ENCODE measurements at places on chromosomes 4 and X.

DNA sequence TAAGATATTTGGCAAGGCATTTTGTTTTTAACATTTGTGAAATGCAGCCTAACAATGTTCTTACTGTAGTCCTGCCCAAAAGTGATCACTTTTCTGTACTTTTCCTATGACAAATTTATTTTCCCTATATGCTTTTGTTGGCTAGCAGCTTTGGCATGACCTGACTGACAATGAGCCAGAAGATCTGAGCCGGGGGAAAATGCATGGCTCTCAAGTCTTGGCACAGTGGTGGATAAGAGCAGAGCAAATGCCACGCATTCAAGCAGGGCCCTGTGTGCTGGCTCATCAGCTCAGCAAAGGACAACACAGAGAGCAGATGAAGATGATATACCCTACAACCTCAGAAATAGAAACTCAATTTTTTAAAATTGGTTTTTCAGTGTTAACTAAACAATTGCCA is 187.3 kb downstream of the ANAPC10 start:
- DNase-seq, result no peak

GRCh38 chr4:947491-947971 is 15.3 kb downstream of the TMEM175 start:
- no peak for DNase-seq

GRCh38 chr4:62320612-62321011 is 1120.5 kb downstream of the ADGRL3 start:
- DNase-seq, result peak; percentile 90

GRCh38 chrX:99798936-99799335 is 611.1 kb downstream of the PCDH19 start:
- no peak for DNase-seq

GRCh38 chrX:36978886-36979285 is 29.3 kb upstream of the FAM47C start:
- no peak for DNase-seq

DNA sequence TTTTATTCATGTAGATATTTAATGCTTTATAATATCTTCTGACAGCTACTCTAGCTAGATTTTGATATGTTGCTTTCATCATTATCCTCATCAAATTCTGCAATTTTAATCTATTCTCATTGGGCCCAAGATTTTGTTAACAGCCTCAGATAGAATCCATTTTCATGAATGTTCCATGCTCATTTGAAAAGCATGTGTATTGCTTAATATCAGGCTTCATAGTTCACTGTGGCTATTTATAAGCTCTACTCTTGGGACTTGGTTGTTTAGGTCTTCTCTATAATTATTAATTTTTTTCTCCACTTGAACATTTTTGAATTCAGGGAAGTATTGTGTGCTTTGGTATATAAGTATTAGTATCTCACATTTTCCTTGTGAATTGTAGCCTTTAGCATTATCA is 41.8 kb downstream of the RAB40A start:
- no peak for DNase-seq

GRCh38 chr4:24754571-24754970 is 40.8 kb upstream of the SOD3 start:
- no peak for DNase-seq

DNA sequence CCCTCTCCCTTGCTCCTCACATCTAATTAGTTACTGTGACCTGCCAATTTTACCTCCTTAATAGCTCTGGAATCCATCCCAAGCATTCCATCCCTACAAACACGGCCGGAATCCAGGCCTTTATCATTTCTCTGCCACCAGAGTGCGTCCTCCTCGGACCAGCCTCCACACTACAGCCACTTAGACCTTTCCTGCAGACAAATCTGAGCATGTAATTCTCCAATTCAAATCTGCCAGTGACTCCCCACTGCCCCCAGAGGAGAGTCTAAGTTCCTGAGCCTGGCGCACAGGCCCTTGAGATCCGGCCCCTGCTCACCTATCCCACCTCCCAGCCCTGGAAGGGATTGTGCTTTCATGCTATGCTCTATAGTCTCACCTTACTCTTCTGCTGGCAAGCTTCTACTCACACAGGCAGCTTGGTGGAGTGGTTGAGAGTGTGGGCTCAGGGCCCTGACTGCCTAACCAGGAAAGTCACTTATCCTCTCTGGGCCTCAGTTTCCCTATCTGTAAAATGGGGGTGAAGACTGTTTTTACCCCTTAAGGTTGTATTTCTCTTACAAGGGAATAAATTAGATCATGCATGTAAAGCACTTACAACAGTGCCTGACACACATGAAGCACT is 31.2 kb downstream of the PJA1 start:
- no peak for DNase-seq

DNA sequence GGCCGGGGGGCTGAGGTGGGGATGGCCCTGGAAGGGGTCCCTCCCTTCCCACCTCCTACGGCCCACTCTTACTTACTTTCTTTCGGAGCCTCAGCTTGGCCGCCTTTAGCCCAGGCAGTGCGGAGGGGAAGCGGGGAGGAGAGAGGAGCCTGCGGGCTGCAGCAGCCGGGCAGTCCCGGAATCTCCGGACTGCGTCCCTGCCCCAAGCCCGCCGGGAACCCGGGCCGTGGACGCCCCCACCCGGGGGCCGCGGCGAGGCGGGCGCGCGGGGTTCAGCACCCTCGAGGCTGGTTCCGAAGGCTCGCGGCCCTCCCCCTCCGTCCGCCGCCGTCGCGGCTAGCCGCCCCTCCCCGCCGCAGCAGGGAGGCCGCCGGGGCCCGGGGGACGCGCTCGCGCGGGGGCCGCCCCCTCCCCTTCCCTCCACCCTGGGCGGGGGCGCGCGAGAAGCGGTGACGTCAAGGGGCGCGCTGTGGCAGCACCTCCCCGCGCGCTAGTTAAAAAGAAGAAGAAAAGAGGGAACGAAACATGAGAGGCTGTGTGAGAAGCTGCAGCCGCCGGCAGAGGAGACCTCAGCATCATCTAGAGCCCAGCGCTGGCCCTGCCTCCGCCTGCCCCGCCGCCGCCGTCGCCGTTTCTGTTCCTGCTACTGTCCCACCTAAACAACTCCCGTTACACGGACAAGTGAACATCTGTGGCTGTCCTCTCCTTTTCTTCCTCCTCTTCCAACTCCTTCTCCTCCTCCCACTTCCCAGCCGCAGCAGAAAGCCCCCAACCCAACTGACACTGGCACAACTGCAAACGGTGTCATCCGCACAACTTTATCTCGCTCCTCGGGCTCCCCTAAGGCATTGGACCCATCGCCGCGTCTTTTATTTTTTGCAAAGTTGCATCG is at the start of gene HHIP:
Gene HHIP (plus strand): TSS at position 526 of the 892 bp plus-strand sequence. CDS start 520 bp downstream, outside the sequence.
- DNase-seq, result peak; percentile 64

DNA sequence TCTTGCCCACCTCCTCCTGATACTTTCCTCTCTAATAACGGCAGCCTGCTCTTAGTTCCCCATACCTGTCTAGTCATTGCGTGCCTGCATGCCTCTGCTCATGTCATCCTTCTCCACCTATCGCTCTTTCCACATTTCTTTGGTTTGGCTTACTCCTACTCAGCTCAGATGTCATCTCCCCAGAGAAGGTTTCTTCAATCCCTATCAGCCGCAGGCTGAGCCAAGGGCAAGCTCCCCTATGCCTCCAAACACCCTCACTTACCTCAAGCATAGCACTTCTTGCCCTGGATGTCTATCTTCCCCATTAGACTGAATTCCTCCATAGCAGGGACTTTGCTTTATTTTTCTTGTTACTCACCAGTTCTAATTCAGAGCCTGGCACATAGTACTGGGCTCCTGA is 26.6 kb downstream of the FRMD7 start:
- DNase-seq, result no peak

DNA sequence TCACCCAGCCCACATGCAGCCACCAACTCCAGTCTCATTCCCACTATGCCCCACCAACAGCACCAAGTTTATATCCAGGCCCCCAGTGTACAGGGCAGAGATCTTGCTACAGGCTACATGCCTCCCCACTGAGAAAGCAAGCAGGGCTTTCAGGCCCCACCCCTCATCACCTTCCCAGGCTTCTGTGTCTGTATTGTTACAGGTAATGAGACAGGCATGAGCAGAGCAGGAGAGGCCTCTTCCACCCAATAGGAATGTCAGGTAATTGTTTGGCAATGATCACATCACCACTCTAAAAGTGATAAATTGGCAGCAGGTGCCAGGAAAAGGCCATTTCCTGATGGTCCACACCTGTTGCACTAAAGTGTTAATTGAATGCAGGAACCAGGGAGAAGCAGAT is 102.5 kb downstream of the ZNF518B start:
- peak; percentile 84 for DNase-seq

DNA sequence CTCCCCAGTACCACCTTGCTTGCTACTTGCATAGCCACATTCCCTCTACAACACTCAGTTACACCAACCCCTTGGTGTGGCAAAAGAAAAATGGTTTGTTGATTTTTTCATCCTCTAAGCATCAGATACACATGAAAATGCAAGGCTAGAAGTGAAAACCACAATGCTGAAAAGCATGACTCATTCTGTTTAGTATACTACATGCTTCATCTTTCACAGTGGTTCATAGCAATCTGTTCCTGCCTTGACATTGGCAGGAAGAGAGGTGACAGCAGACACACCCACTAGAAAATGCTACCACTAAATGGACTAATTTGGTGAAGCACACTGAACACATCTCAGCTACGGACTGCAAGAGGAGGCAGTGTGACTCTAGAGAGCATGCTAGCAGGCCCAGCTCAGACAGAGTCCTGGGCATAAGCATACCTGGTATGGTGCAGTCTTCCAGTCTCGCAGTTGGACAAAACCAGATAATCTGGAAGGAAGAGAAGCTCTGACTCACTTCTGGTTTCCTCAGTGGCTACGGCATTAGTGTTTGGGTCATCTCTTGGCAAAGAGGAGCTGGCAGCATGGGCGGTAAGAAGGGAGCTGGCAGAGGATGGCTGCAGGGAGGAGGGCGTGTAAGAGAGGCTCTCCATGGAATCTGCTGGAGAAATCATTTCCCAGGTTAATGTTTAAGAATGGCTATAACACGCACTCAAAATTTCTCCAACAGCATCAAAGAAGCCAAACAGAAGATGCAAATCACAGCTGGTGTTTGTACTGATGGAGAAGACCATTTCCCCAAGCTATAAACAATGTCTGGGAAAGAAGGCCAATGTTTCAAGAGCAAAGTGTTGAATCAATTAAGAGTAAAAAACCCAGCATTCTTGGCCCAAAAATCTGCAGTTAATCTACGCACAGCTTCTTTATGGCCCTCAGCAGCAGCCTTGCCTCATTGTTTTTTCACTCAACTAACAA is 37.8 kb downstream of the GAB3 start:
- DNase-seq, result no peak

DNA sequence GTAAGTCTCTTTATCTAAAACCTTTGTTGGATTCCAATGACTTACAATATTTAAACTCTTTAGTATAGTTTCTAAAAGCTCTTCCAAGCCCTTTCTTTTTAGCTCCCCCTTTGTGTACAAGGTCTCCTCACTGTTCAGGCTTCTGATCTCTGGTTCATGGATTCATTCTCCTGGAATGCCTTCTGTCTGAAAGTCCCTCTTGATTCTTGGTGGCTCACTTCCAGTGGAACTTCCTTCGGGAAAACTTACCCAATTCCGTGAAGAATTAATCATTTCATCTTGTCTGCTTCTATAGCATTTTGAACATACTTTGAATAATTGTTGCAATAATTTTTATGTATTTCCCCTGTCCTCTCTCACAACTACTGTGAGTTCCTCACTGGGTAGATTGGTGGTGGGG is 3.6 kb downstream of the ARHGAP24 start:
- no peak for DNase-seq

GRCh38 chrX:13515211-13515930 is 54.0 kb upstream of the EGFL6 start:
- DNase-seq, result no peak

DNA sequence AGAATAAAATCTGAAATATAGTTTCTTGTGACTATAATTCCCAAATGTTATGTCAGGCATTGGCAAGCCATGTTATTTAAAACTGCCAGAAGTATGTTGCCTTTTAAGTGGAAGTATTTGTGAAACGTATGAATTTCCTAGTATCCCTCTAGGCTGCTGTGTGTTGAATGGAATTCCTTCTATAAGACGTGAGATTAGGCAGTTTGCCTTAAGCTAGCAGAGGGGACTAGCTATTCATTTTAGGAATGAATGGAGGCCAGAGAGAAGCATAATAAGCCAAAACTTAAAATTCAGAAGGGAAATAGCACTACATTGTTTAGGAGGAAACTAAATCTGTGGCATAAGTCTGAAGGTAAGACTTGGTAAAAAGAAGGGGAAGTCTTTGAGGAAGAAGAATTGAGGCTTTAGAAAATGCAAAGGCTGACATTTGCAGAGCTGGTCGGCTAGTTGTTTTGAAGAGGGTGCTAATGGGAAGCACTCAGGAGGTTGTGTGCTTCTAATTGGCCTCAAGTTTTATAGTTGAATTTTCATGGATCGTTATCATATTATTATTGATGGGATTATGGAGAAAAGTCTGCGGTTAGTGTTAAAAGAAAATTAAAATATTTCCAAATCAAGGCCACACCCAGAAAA is 57.1 kb downstream of the TMEM131L start:
- no peak for DNase-seq

GRCh38 chr4:43244688-43245382 is 352.3 kb downstream of the GRXCR1 start:
- no peak for DNase-seq

DNA sequence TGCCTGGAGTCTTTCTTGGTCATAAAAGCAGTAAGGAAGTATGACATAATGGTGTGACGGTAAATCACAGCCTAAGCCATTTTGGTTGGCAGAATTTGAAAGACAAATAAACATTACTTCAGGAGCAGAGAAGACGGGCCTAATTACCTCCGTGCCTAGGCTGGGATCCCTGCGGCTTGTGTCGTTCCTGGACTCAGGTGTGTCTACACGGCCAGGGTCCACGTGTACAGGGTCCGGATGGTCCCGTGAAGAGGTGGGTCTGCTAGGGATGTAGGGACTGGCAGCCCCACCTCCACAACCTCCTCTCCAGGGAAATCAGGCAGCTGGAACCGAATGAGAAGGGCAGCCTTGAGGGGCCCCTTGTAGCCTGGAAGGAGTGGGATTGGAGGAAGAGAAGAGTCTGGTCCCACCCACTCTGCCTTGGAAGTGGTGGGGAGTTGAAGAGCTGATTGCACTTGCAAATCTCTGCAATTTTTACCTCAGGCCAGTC is 55.4 kb upstream of the PLAC1 start:
- DNase-seq, result no peak

DNA sequence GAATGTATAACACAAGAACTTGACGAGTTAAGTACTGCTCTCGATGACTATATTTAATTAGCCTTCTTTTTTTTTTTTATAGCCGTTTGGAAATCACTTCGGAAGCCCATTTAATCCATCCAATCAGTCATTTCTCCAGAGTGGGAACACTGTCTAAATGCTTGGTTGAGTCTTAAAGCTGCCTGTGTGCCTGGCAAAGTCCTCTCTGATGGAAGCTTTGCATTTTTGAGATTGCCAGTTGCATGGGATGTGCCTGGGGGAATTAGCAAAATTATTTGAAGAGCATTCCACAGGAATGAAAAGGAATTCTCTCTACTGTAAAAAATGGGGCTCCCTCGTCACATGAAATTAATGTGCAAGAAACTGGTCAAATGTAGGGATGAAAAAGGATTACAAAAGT is 398.8 kb upstream of the RPS6KA3 start:
- DNase-seq, result no peak

GRCh38 chr4:39855909-39856512 is 121.7 kb downstream of the PDS5A start:
- DNase-seq, result no peak

DNA sequence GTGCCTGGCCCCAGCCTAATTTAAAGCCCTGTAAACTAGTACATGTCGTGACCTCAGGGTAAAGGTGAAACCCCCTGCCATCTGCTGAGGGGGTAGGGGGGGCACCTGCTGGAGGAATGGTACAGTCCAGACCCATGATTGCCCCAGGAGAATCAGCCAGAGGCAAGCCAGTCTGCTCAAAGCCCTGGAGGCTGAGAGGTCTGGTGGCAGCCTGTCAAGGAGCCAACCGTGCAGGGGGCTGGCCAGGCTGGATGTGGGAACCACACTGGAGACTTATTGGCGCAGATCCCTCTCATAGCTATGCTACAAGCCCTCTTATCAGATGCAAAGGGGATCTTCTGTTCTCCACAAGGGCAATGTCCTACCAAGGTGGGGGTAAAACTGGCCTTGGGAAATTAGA is 31.4 kb upstream of the PJA1 start:
- no peak for DNase-seq

Data from COR-L47 (cell line).